ENCODE measurements at places on chromosomes 6 and 20.

DNA sequence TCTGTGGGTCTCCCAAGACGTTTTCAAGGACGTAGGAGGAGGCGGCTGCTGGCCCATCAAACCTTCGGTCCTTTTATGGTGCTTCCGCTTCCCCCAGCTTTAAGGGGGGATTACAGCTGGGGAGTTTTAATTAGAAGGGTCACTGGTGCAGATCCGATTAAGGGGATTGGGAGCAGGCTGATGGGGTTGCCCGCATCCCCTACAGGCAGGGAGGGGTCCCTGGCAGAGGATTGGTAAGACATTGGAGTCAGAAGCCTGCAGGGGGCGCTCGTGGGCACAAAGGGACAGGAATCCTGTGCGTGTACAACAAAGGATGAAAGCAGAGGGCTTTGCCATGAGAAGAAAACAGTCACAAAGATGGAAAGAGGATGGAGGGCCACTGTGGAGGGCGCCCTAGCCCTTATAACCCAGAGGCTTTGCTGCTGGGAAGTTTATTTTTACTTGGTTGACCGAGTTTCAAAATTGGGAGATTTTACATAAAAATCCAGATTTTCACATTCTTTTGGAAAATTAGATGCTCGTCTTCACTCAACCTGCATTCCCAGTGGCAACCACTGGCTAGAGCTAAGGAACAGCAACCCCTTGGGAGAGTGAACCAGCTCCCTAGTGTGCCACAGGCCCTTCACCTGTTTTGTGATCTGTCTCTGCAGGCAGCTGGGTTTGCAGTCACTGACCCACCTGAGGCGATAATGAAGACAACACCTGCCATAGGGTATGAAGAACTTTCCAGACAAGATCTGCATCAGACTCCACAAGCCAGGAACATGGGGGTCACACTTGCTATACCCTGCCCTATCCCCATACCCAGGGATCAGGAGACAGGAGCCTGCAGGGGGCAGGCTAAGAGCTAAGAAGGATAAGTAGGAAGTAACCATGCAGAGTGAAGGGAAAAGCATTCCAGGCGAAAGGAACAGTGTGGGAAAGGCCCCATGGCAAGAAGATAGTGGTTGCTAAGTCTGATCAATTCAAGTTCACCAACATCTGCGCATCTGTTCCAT, 97.7 kb downstream of the KCNB1 start:
- peak; percentile 69 for DNase-seq

DNA sequence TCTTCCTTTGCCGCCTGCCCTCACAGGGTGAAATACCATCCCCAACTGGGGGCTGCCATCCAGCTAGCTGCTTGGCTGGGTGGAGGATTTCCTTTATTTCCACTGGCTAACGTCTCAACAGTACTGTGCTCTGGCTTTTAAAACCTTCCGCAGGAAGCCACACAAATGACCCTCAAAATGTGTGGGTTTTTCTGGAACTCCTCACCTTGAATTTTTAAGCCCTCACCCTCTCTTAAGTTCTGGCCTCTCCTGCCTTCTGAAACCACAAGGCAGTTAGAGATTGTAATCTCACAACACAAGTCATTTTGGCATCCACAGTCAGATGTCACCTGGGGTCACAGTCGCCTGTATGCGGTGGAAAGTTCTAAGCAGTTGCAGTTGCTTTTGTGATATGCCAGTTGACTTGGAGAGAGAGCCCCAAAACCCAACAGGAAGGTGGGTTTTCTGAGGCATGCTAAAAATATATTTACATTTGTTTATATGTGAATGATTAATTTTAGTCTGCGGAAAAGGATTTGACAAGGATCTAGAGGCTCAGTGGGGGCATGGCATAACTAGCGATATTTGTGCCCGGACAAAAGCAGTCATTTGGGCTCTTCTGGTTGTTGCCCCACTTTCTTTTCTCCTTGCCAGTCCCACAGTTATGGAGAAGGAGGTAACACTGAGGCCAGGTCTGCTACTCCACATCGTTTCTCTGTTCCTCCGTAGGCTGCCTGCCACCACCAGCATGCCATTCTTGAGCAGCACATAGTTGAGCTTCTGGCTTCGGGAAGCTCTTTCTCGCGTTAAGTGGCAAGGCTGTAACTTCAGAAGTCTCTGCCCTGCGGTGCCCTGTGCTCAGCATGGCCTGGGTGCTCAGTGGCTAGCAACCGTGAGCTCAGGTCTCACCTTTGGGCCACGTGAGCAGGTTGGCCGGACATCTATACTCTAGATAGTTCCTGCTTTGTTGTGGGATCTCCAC, 335.3 kb downstream of the CD83 start:
- peak; percentile 40 for DNase-seq

DNA sequence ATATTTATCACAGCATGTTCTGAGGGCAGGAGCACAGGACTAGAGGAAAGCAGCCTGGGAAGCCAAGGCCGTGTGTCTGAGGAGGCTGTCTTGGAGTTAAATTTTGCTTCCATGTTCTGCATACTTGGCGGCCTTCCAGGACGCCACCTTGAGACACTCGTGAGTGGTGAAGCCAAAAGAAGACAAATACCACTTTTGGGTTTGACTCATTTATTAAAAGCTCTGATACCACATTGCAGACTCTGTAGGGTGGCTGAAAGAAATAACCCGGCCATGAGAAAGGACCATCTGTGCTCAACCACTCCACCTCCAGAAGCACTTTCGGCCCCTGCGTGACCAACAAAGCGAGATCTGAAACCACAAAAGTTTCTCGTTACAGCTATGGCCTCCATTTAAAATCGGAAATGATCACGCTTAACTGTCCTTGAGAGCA, 120.0 kb downstream of the TMEM242 start:
- DNase-seq, result no peak

DNA sequence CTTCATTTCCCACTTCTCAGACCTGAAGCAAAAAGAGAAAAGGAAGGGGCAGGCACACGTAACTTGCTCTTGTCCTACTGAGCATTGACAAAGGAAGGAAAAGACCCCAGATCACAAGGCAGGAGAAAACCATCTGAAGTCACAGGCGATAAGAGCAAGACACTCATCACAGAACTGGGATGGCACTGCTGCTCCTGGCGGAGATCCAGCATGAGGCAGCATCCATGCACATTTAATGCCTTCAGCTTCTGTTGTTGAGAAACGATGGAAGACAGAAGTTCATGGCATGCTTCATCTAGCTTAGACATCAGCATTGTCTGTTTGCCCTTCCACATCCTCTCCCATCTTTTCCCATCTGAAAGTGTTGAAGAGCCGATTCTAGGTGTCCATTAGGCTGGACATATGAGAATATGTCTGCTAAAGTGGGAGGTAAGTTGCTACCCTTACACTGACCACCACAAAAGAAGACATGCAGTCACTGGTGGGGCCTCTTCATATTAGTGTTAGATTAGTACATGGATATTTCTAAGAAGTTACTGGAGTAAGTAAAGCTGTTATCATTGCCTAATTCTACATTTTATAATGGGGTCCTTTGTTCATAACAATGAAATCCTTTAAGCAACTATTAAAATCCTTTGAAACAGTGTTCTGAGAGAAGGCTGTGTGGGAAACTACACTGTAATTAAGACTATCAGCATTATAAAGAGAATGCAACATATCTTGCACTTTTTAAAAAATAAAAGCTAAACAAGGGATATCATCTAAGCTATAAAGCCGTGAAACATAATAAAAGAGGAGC, 618.5 kb downstream of the C6orf118 start:
- DNase-seq, result no peak

DNA sequence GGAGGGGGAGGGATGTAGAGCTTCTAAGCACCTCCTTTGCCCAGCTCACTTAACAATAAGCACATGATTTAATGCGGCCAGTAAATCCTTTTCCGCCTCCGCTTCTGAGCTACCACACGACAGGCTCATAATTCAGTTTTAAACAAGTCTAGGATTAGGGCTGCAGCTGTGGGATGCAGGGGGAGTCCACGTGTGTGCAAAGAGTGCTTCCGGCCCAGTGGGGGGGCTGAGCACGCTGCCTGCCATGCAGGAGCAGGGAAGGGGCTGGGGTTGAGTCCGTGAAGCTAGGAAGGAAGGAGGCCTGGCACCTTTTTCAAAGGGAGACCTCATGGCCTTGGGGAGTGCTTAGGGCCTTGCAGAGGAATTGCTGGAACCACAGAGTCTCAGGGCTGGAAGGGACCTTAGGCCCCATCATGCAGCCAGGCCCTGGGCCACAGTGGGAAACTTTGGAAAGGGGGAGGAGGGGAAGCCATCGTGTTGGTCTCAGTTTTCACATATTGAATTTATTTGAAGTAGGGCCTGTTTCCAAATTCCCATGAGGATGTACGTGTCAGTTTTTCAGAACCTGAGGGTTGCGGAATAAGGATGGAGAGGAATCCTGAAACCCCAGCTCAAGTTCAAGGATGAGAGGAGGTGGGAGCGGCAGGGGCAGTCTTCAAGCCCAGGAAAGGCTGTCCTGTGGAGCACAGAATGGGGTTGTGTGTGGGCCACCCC, 96.1 kb downstream of the VEGFA start:
- no peak for DNase-seq

GRCh38 chr6:10411131-10411970, 3.5 kb downstream of the TFAP2A start:
- no peak for DNase-seq

- no peak for DNase-seq
Measured at GRCh38 chr6:162777091-162777490, 49.3 kb downstream of the PACRG start.

- DNase-seq, result no peak
Measured at GRCh38 chr6:29447670-29448069, 8.6 kb downstream of the OR10C1 start.

DNA sequence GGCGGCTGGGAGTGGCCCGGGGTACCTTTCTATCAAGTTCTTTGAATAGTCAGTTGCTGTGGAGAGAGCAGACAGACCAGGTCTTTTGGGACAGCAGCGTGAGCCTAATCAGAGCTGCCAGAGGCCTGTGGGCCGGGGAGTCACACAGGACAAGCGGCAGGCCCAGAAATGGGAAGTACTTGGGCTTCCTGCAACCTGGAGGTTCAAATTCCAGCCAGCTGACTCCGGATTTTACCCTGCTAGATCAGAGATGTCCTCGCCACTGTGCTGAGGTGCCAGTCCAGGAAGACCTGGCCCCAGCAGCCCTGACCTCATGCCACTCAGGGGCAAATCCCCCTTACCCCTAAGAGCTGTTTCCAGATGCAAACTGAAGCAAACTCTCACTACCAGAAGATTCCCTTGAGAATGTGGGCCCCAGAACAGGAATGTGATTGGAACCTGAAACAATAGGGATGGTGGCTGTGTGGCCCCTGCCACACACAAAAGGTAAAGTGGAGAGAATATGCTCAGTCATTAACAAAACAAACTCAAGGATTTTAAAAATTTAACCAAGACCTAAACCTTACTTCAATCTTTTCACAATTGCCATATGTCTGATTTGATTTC, 9.7 kb downstream of the BEND3 start:
- no peak for DNase-seq

DNA sequence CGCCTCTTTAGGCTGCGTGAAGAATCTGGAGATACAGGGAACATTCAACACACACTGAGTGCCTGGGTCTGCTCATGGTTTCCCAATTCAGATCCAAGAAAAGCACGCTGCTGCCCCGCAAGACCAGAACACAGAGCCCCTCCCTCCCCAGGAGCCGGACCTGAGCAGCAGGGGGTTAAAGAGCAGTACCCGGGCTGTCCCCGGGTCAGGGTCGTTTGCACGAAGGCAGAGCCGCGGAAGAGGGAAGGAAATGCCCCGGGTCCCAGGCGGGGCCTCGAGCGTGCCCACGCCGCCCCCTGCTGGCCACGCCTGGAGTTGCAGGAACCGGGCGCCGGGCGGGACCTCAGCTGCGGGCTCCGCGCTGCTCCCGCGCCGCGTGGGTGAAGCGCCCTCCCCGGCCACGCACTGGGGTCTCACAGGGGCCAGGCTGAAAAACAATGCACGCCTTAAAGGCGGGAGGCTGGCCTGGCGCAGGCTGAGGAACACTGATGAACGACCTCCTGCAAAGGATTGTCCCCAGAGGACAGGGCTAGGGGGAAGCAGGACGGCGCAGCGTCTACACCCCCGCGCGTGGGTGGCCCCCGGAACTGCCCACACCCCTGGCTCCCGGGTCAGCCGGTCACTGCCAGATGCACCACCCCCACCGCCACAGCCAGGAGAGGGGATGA, 48.9 kb downstream of the ANKRD60 start:
- peak; percentile 77 for DNase-seq

DNA sequence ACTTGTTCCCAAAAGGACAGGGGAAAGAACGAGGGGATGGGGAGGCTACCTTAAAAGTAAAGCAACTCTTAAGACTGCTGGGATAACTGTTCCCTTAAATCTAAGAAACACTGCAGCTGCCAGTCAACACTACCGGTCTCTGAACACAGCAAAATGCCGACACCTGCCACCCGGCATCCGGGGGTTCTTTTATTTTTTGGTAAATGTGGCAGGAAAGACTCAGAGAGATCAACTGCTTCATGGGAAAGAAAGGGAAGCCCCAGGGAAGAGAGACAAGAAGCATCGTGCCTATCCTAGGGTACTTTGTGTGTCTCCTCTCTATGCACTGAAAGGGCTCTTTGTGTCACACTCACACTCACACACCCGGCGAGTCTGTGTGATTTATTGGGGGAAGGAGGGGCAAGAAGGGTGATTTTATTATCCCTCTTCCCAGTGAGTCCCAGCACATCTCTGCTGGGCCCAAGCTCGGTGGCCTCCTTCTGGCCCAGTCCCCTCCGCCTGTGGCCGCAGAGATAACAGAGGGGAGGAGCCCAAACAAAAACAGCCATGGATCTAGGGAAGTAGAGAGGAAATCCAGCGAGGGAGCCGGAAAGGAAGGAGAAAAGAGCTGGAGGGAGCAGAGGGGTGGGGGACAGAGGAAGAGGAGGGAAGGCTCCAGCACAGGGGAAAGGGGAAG, 1.4 kb downstream of the FYN start:
- peak; percentile 49 for DNase-seq

DNA sequence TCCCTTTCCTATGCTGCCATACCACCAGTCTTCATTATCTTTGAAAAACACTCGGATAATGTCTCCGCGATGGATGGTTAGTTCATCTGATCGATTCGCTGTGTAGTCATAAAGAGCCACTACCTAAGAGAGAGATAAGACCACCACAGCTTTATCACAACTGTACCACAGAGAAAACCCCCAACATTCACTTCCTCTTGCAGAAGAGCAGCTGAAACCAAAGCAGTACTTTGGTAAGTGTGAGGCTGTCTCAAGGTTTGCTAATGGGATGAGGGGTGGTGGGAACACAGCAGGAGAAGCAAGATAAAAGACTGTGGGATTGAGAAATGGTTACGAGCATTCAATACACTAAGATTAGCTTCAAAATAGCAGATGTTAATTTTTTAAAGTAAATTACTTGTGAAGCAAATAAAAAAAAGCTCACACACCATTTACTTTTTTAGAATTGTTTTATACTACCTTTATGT, 142.1 kb downstream of the MYB start:
- DNase-seq, result no peak

GRCh38 chr6:113779656-113780055, 77.5 kb upstream of the MARCKS start:
- DNase-seq, result no peak

Data from CD4-positive, alpha-beta T cell treated with Interleukin-17A for 4 hours (primary cell).